ENCODE measurements at places on chromosomes 4 and X.

DNA sequence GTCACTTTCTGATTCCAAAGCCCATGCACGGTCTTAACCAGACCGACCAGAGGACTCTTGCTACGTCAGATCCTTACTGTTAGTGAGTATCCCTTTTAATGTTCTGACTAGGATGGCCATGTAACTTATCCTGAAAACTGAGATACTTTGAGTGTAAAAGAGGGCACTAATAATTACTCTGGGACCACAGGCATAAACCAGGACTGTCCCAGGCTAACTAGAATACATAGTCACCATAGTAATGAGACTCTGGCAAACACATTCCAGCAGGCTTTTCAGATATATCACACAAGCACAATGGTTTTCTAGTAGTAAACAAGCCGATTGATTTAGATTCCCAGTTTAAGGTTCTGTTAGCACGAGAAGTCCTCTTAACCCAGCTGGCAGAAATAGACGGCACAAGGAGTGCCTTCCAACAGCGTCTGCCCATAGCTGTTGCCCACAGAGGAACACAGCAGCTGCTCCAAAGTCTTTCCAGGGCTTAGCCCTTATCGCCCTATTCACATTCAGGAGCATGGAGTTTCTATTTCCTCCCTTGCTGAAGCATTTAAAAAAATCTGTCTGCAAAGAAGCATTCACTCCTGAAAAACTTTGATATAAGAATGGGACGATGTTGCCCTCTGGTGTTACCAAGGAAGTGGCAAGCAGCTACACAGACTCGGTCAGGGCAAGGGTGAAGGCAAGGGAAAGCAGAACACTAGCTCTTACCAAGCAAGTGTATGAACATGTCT lies 92.4 kb downstream of the CXCL13 start:
- DNase-seq = no peak

DNA sequence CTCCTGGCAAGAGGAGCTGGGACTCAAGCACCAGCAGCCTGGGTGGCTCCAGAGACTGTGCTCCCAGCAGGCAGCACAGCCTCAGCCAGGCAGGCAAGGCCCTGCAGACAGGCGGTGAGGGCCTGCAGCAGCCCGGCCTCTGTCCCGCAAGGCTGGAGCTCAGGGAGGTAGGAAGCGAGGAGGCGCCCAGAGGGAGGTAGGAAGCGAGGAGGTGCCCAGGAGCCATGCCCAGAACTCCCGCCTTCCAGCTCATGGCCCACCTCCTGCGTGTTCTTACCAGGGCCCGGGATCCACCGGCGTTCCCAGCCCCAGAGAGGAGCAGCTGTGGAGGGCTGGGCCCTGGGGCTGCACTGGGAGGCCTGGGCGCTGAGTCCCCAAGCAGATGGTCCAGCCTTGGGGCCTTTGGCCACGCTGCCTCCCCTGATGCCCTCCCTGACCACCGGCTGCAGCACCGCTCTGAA lies 133.1 kb downstream of the HMX1 start:
- DNase-seq = no peak

DNA sequence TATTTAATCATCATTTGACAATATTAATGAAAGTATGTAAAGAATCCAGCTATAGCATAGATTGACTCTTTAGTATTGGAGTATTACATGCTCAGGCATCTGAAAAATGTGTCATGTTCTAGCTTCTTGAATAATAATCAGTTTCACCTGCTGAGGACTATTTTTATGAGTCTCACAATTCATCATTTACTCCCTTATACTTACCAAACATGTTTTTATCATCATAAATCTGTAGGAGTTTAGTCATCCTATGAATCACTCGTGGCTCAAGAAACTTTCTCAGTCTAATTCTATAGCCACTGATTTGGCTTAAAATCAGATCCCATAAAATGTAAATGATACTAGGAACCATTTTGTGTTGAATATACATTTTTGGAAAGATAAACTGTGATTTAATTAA lies 1616.1 kb downstream of the C4orf33 start:
- no peak for DNase-seq

DNA sequence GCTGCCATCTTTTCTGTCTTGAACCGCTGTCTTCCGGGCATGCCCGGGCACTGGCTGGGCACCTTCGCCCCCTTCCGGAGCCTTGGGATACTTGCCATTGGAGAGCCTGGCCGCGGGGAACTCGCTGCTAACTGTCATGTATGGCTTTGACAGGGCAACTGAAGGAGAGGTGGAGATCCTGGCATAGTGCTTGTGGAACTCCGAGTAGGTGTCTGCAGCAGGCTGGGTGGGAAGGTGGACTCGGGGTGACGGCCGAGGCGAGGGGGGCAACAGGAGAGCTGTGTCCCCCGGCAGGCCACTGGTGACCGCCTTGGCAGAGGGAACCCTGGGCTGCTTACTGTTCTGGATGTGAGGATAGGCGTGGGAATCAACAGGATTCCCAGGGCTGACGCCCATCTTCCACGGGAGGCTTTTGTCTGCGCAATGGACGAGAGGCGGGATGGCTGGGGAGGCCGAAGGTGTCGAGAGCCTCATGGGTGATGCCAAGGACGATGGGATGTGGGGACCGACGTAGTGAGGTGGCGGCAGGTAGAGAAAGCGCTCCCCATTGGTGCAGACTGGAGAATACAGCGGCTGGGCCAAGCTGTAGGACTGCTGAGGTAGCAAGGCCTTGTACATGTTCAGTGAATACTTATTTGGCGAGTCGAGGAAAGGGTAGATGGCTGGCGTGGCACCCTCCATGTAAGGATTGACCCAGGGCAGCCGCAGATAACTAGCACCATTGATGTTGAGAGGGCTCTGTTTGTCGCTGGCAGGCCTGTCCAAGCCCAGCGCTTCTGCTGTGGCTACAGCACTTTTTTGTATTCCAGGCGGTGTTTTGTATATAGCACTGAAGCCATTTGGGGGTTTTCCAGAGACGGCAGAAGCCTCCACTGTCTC lies 23.4 kb downstream of the BCOR start:
- no peak for DNase-seq

DNA sequence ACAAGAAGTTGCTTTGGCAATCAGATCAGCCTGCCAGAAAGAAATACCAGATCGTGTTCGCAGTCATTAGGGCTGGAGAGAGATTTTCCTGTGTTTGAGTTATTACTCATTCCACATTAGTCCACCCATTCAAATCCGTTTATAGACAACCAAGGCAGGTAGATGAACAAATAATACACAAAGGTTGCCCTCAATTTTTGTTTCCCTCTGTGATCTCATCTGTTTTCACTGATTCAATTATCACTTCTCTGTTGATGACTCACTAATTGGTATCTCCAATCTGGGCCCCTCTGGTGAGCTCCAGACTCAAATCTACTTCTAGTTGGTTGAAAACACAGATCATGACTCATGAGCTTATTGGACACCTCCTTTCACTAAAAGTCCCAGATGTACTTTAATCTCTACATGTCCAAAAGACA lies 54.5 kb downstream of the CHM start:
- DNase-seq = no peak

GRCh38 chrX:14864631-14865030 lies 8.2 kb downstream of the FANCB start:
- DNase-seq = peak; percentile 9

DNA sequence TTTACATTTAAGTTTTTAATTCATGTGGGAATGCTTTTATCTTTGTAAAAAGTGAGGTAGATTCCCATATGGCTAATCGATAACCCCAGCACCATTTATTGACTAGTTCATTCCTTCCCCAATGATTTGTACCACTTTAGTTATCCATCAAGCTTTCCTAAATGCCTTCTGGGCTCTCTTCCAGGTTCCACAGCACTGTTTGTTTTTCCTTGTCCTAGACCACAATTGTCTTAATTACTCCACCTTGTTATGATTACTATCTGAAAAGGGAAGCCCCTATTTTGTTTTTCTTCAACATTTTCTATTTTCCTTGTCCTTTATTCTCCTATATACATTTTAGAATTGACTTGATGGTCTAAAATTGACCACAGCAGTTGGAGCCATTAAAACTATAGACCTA lies 48.5 kb upstream of the GPRIN3 start:
- no peak for DNase-seq

DNA sequence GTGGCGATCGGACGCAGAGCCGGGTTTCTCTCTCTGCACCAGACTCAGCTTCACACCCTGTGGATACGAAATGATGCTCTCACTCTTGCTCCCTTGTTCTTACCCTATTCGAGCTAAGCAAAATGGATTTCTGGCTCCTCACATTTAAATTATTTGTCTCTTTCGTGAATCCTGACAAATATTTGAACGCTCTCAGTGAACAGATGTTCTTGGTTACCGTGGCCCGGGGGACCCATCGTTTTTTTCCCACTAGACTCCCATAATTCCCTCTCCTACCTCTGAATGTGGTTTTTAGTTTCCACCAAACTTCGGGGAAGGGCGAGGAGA lies 630 bp downstream of the SMARCA5 start:
- no peak for DNase-seq

DNA sequence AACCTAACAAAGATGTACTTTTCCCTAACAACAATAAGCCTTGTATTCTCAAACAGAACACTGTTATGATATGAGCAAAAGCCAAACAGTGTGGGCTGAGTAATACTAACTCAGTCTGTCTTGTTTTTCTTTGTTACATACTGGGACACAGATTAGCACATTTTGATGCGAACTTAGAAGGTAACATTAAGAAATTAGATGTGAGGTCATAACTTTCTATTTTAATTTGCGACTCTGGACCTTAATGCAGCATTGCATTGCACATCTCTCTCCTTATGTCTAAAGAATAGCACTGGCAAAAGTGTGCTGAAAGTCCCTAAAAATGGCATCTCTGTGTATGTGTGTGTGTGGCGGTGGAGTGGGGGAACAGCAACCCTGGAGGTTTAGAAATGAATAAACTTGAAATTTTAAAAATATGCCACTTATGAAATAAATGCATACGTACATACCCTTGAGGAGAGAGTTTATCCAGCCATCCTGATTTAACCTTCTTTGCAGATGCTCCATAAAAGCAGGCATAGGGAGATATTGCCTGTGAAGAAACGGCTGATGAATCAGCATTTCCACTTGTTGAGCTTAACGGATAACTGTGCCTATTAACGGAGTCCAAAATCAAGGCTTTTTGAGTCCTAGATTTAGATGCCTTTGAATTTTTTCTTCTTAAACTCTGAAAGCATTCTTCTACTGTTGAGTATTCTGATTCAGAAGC lies 34.2 kb downstream of the ARAP2 start:
- DNase-seq = no peak

DNA sequence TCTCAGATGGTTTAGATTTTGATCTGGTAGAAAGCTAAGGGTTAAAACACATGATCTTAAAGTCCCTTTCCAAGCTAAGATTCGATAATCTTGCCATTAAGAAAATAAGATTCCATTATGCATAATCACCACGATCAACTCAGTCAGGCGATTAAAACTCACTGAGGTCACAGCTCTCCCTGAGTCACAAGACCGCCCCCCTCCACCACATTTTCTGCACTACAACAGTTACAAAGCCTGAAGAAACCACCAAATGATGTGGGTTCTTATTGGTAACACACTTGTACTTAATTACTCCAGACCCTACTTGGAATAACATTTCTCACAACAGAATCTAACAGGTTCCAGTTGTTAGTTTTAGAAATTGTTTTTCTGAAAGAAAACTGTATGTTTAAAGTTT lies 62.8 kb downstream of the SH3KBP1 start:
- peak; percentile 50 for DNase-seq

- no peak for DNase-seq
Observed at GRCh38 chr4:37735578-37735977, 49.4 kb upstream of the RELL1 start.

GRCh38 chr4:114041117-114041475 lies 61.6 kb upstream of the ARSJ start:
- DNase-seq = peak; percentile 81

GRCh38 chr4:77927991-77928925 lies 65.6 kb downstream of the MRPL1 start:
- no peak for DNase-seq

DNA sequence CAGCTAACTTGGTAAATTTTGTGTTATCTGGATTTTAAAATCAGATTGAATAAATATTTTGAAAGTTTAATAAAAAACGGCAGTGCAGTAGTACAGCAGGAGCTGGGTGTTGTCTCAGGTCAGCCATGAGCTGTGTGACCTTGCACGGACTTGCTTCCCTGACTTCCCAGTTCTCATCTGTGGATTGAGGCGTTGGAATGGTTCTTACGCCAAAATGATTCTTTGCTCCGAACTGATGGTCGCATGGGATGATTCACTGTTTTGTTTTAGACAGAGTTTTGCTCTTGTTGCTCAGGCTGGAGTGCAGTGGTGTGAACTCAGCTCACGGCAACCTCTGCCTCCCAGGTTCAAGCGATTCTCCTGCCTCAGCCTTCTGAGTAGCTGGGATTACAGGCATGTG lies 45.0 kb downstream of the RGS12 start:
- DNase-seq = no peak

DNA sequence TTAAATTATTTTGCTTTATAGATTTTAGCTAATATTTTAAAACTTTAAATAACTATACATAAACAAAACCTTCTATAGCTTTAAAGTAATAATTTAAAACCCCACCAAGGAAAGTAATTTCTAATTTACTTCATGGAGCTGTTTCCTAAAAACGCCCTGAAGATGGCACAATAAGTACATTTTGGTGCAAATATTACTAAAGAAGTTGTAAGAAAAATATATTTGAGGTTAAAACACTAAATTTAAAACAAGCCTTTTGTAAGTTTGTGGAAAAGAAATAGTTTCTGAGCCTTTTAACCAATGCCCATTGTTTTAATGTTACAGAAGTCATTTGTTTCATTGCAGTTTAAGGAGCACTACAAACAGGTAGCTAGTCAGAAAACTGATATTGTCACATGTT lies 137.4 kb upstream of the AGA start:
- DNase-seq = no peak

GRCh38 chr4:10529291-10530136 lies 72.3 kb upstream of the ZNF518B start:
- DNase-seq = peak; percentile 72

DNA sequence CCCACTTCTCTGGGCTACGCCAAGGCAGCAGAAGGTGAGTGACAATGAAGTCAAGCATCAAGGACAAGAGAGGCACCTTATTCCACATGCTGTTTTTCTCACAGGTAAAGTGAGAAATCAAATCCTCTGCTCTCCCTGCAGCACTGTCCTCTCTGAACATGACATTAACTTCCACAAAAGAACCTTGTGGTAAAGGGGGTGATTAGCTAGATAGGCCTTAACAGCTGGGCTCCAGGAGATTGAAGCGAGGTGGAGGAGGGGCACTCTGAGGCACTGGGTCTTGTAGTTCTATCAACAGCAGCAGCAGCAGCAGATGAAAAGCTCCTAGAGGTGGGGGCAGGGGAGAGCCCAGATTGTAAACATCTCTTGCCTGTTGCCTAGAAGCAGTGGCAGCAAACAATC lies 96.8 kb upstream of the CXXC4 start:
- DNase-seq = no peak

GRCh38 chrX:69987691-69988090 lies 62.0 kb downstream of the AWAT2 start:
- DNase-seq = no peak

GRCh38 chr4:25843340-25844097 lies 19.3 kb downstream of the SEL1L3 start:
- DNase-seq = no peak
